GOT3 (cell line): ENCODE measurements at places on chromosomes 3 and 15.

GRCh38 chr3:153287017-153287416 is 125.0 kb downstream of the RAP2B start:
- DNase-seq, result no peak

- no peak for DNase-seq
Observed at GRCh38 chr3:82636177-82636576, 874.7 kb upstream of the GBE1 start.

DNA sequence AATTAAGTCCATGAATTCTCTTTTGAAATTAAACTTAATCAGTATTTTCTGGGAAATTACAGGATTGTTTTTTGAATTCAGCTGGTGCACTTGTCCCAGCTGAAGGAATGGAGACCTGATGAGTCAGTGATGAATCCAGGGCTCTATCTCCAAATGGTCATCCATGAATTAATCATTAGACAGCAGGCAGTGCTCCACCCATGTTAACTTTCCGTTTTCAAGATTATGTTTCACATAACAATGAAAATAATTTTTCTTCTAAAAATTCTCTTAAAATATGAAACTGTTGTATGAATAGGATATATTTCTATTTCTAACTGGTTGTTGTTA is 13.9 kb upstream of the PAQR9 start:
- no peak for DNase-seq

- no peak for DNase-seq
Observed at GRCh38 chr3:78994174-78995027, 773.4 kb downstream of the ROBO1 start.

- no peak for DNase-seq
Observed at GRCh38 chr3:35946121-35946853, 307.0 kb downstream of the ARPP21 start.

DNA sequence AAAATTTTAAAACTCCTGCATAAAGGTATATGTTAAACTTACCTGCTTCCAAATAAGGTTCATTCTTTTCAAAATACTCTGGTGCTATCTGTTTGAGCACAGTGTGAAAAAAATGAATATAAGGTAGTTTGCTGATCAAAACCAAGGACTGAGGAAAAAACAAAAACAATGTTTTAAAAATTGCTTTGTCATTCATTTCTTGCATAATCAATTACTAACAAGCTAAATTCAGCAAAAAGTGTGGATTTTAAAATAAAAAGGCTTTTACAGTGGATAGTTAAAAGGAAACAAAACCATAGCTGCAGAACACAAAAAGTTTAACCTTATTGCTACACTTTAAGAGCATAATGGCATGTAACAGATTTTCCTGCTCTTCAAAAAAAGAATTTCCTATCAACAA is 31.5 kb downstream of the DENND6A start:
- DNase-seq, result no peak

GRCh38 chr3:58783845-58784244 is 117.3 kb upstream of the FAM3D start:
- no peak for DNase-seq

- DNase-seq, result no peak
Observed at GRCh38 chr3:103459815-103460214, 1025.0 kb downstream of the ZPLD1 start.
